ENCODE measurements at places on chromosomes 3 and 15.

DNA sequence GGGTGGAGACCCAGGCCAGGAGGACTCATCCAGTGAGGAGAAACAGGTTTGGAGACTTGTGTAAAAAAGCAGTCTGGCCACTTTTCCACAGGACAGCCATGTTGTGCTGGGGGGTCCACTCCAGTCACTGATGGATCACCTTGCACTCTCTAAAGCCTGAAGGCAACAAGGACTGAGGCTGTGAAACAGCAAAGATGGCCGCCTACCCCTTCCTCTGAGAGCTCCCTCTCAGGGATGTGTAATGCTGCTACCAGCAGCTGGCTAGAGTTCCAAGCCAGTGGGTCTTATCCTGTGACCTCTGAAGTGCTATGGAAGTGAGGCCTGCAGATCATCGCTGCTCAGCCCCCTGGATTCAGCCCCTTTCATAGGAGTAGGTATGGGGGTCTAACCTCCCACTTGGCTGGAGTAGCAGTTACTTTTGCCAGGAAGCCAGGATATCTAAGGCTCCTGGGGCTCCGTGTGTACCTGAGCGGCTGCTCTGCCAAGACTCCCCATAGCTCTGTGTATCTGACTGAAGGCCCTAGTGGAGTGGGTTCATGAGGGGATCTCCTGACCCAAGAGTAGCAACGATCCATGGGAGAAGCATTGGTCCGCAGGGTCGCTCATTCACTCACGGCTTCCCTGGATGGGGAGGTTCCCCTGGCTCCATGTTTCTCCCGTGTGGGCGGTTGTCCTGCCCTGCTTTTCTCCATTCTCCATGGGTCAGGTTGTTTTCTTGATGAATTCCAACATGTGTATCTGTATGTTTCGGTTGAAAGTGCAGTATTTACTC lies 69.9 kb upstream of the TNFSF10 start:
- DNase-seq = no peak

DNA sequence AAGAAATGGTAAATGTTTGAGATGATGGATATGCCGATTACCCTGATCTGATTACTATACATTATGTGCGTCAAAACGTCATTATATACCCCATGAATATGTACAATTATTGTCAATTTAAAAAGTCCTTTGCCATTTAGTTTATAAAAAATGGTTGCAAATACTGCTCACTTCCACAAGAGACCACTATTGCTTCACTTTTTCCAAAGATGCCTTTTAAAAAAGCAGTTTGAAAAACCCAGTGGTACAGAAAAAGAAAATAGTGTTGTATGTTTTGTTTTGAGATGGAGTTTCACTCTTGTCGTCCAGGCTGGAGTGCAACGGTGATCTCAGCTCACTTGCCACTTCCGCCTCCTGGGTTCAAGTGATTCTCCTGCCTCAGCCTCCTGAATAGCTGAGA lies 39.3 kb downstream of the EDEM1 start:
- no peak for DNase-seq

DNA sequence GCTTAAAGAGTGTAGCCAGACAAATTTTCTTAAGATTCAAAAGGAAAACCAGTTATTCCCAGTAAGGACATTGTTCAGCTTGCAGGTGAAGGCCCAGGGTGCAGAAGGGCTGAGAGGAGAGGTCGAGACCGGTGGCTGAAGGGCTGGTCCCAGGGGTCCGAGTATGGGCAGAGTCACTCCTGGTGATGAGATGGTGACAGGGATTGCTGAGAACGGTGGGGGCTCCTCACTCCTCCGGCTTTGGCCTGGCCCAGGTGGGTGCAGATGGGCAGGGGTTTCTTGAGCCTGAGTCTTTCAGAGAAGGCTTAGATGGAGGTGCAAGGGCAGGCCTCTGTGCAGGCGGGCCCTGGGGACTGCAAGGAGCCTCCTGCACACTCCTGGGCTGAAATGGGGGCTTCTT lies 56.2 kb downstream of the ZNF445 start:
- no peak for DNase-seq

DNA sequence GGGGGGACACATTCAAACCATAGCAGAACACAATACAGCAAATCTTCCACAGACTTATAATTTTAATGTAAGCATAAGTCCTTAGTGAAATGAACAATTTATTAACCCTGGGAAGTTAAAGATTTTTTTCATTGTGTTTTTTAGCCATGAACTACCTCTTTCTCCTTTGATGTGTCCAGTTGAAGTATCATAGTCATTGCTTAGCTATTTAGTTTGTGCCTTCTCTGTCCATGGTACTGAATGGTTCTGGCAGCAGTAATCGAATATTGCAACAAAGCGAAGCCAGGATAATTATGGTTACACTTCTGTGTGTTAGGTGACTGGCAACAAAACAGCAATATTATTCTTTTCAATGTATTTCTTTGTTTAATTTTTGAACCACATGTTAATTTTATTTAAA lies 403.0 kb upstream of the ONECUT1 start:
- DNase-seq = no peak

DNA sequence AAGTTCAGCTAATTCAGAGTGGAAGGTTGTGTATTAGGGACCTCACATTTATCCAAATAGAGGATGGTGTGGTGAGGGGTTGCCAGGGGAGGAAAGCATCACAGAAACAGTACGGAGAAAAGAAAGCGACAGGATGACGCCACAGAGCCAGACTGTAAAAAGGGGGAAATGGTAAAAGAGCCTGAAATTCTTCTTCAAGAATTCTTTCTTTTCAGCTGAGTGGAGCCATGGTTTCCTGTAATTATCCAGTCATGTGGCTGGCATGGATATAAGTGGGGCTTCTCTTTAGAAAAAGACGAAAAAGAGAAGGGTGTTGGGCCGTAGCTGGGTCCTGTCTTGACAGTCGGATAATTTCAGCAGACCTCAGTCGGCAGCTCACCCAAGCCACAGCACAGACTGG lies 24.5 kb upstream of the PSMD6 start:
- DNase-seq = no peak

DNA sequence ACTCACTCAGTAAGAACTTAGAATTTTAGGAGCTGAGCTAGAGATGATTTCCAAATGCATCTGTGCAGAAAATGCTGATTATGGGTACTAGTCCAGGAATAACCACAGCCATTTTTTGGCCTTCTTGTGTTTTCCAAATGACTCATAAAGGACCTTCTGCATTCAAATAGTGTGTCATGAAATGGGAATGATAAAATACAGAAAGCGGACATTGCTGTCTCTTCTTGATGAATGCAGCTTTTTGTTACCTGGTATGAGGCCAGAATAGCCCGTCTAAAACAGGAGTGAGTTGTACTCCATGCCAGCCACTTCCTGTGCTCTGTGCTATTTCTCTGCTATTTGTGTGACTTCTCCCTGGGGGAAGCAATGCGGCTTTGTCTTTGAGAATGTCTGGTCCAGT lies 20.5 kb upstream of the FRMD5 start:
- no peak for DNase-seq

DNA sequence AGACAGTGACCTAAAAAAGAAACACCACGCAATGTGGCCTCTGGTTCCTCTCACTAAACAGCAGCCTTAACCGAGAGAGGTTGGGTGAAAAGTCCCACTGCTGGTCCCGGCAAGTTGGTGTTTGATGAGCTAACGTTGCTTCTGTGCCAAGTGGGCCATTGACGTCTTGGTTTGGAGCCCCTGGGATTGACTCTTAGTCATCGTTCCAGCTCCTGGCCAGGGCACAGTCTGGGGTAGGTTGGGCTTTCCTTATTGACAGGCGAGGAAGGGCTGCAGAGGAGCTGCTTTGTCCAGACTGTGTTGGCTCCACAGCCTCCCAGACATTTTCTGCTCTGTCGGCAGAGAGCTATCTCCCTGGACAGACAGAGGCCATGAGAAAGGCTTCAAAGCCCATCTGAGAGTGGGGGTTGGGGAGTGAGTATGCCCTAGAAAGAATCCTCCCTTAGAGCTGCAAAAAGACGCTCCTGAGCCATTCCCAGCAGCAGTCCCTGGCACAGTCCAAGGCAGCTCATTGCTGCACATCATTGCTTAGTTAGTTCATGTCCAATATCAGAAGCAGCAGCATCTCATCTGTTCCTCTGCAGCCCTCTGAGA lies 28.6 kb upstream of the C3orf80 start:
- no peak for DNase-seq

DNA sequence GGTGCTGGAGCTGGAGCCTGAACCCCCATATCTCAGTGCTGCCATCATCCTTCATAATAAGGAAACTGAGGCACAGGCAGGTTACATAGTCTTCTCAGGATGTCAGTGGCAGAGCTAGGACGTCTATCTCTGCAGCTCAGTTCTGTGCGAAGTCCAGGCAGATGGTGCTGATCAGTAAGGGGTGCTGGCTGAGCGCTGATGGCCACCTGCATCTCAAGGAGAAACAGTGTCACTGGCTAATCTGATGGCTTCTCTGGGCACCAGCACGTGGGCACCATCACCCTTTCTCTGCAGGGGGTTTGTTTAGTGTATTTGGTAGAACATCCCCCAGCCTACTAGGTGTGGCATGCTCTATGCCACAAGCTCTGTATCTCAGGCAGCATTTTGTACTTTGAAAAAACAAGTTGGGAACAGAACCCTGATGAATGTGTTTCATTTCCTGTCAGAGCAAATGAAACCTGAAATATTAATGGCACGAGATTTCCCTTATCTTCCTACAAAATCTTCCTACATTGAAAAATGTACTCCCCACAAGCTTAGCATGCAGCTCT lies 35.1 kb downstream of the APBA2 start:
- DNase-seq = no peak

- no peak for DNase-seq
These were observed 293.0 kb downstream of the CADM2 start for GRCh38 chr3:85251766-85252165.

DNA sequence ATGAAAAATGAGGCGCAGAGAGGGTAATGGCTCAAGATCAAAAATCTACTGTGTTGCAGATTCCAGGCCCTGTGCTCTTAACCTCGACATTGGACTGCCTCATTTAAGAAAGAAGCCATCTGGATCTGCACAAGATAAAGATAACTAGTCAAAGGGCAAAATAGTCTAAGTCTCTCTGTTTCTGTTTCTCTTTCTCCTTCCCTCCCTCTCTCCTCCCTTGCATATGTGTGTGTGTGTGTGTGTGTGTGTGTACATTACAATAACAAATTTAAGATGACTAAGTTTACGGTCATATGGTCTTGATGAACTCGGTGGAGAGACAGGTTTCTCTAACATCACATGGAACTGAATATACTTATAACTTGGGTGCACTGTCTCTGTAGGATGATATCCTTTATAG lies 69.2 kb downstream of the MEIS2 start:
- DNase-seq = no peak

- no peak for DNase-seq
These were observed 4.3 kb upstream of the LTF start for GRCh38 chr3:46468753-46469600.

DNA sequence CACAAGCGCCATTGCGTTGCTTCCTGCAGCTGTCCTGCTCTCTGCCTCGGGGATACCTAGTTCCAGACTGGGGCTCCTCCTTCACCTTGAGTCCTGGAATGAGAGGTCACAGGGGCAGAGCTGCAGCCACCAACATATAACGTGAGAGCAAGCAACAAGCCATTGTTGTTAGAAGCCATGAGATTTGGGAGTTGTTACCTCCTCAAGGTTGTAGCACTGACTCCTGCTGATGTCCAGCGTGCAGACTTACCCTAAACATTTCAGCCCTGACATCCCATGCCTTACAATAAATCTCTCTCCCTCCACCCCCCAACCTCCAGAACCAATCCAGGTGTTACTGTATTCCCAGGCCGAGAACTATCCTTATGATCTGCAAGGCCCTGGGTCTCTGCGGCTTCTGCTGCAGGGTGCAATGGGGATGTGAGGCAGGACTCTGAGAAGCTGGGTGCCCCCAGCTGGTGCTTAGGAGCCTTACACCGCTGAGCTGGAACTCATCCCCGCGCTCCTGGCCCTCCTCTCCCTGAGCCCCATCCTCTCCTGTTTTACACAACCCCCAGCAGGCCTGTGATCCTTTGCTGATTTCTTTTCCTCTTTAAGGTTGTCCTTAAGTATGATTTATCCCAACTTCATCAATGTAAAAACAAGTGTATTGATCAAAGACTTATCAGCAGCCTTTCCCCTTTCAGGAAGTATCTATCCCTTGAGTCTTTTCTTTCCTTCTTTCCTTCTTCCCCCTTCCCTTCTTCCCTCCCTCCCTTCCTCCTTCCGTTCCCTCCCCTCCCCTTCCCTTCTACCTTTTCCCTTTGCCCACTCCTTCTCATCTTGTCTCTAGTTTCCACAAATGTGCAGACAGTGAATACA lies 84.2 kb upstream of the ABHD2 start:
- no peak for DNase-seq

- no peak for DNase-seq
These were observed 33.1 kb upstream of the UBE2Q2 start for GRCh38 chr15:75809986-75810750.

DNA sequence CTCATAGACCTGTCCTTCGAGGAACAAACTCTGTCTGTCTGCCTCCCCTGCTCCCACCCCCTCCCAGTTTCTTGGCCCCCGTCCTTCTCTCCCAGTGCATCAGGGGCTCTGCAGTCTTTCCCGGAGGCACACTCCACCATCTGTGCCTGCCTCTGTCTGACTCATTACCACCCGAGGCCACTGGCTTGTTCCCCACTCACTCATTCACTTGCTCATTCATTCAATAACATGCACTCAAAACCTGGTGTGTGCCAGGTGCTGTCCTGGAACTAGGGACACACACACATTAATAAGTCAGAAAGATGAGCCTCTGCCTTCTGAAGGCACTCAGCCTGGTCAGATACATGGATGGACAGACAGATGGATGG lies 12.4 kb downstream of the AMIGO3 start:
- DNase-seq = no peak

DNA sequence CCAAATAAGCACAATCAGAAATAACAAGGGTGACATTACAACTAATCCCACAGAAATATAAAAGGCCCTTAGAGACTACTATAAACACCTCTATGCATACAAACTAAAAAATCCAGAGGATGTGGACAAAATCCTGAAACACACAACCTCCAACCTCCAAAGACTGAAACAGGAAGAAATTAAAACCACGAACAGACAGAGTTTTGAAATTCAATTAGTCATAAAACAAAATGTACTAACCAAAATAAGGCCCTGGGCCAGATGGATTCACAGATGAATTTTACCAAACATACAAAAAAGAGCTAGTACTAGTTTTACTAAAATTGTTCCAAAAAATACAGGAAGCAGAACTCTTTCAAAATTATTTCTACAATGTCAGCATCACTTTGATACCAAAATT lies 1043.6 kb downstream of the DIPK2A start:
- DNase-seq = no peak

GRCh38 chr3:57755368-57755675 lies 787 bp upstream of the SLMAP start:
- DNase-seq = no peak

GRCh38 chr3:126285369-126285768 lies 71.8 kb downstream of the KLF15 start:
- DNase-seq = no peak

DNA sequence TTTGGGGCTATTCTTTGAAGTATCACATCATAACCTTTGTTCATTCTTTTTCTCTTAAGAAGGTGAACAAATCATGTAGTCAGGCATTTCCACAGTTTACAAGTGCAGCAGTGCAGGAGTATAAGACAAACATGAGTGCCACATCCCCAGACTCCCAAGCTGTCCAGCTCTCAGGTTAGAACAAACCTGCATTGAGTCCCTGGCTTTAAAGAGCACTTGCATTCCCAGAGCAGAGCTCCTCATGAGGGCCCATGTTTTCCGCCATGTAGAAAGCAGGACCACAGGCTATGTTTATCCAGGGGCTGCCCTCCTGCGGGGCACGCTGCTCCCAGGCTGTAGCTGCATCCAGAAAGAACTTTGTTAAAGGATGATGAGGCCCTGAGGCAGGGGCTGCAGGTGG lies 267.7 kb downstream of the TLE3 start:
- DNase-seq = no peak

- no peak for DNase-seq
These were observed 84.5 kb downstream of the ASB7 start for GRCh38 chr15:100686725-100687473.
